ENCODE measurements at places on chromosomes 11 and 22. TPM values are rescaled to one million over a fixed set of nuclear protein-coding genes. Genes with fewer than 3 reads are reported as not detected.

GRCh38 chr11:104402812-104403521 lies 239.0 kb upstream of the PDGFD start:
- no peak for DNase-seq
- H3K27ac ChIP-seq: no peak overlapping the region
- H3K4me1 ChIP-seq: no peaks in the 10 kb centered on the region

- no peaks in the 10 kb centered on the region for H3K4me1 ChIP-seq
- no peak overlapping the region for H3K4me3 ChIP-seq
- H3K27me3 ChIP-seq: no peaks in the 10 kb centered on the region
- DNase-seq: no peak
Observed at GRCh38 chr11:8615291-8616032, 21.4 kb upstream of the STK33 start.

Gene ROBO4
- polyA plus RNA-seq: 9.8 TPM

Gene SHISAL1
- polyA plus RNA-seq: 0.87 TPM

DNA sequence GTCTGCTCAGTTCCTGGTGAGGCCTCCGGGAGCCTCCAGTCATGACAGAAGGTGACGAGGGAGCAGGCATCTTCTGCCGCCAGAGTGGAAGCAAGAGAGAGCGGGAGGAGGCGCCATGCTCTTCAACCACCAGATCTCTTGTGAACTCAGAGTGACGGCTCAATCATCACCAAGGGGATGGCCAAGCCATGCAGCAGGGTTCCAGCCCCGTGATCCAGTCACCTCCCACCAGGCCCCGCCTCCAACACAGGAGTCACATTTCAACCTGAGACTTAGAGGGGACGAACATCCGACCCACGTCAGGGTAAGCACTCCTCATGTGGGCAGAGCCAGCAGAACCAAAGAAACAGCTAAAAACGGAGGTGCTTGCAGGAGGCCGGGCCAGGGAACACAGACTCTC lies 1470.5 kb downstream of the BRD1 start:
- H3K4me1 ChIP-seq: no peaks in the 10 kb centered on the region
- no peak for DNase-seq
- no peak overlapping the region for H3K4me3 ChIP-seq
- no peaks in the 10 kb centered on the region for H3K36me3 ChIP-seq
- no peak overlapping the region for H3K27ac ChIP-seq
- peaks cover 9% of the 10 kb centered on the region for H3K27me3 ChIP-seq

- H3K27me3 ChIP-seq: no peaks in the 10 kb centered on the region
- no peak overlapping the region for H3K27ac ChIP-seq
- no peaks in the 10 kb centered on the region for H3K4me1 ChIP-seq
- no peak overlapping the region for H3K4me3 ChIP-seq
- H3K36me3 ChIP-seq: no peaks in the 10 kb centered on the region
- no peak for DNase-seq
Observed at GRCh38 chr11:69994810-69995209, 83.3 kb upstream of the ANO1 start.

- H3K36me3 ChIP-seq: peaks cover 98% of the 10 kb centered on the region
- no peaks in the 10 kb centered on the region for H3K4me1 ChIP-seq
- no peak overlapping the region for H3K4me3 ChIP-seq
- H3K27ac ChIP-seq: no peak overlapping the region
- no peaks in the 10 kb centered on the region for H3K27me3 ChIP-seq
- DNase-seq: no peak
Observed at GRCh38 chr11:129881570-129882170, 13.7 kb downstream of the NFRKB start.

Gene CCDC116
- 1.2 TPM for polyA plus RNA-seq

Gene IGLL1
- 0.26 TPM for polyA plus RNA-seq

Gene LINC01488
- not detected for polyA plus RNA-seq

- no peak for DNase-seq
- H3K4me3 ChIP-seq: no peak overlapping the region
- H3K4me1 ChIP-seq: no peaks in the 10 kb centered on the region
- H3K36me3 ChIP-seq: no peaks in the 10 kb centered on the region
- H3K27me3 ChIP-seq: no peaks in the 10 kb centered on the region
Observed at GRCh38 chr22:42371501-42371900, 60.7 kb downstream of the NFAM1 start.

DNA sequence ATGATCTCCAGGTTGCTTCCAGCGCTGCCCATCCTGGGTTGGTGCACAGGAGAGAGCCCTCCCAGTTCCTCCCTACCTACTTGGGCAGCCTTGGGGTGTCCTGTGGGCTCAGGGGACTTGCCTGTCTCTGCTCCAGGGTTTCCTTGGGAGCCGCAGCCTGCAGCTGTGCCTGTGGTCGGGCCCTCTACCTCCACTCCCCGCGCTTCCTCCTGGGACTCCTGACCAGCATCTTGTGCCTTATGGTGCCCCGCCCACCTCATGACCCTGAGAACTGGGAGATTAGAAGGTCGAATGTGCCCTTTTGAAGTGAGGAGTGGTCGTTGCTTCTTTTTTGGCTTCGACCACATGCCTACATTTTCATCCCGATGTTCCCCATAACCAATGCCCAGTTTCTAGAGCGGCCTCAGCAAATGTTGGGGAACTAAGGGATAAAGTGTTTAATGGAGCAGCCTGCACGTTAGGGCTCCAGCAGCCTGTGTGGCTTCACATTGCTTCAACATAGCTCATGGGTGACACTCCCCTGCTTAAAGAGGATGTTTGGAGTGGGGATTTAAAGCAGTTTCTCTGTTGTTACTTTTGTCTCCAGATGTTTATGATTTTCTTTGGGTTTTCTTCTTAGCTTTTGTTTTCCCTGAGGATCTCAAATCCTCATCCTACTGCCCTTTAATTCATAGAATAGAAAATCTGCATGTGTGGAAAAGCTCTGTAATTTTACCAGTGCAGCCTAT lies 248.8 kb downstream of the TBC1D22A start:
- no peak overlapping the region for H3K27ac ChIP-seq
- no peaks in the 10 kb centered on the region for H3K27me3 ChIP-seq
- no peak overlapping the region for H3K4me3 ChIP-seq

- no peaks in the 10 kb centered on the region for H3K27me3 ChIP-seq
- no peak for DNase-seq
- H3K4me1 ChIP-seq: peaks cover 16% of the 10 kb centered on the region
- H3K36me3 ChIP-seq: no peaks in the 10 kb centered on the region
- no peak overlapping the region for H3K4me3 ChIP-seq
Observed at GRCh38 chr11:6327806-6328205, 7.5 kb upstream of the CAVIN3 start.

GRCh38 chr11:69218946-69219720 lies 63.4 kb downstream of the SMIM38 start:
- no peaks in the 10 kb centered on the region for H3K4me1 ChIP-seq
- H3K4me3 ChIP-seq: no peak overlapping the region
- no peak for DNase-seq
- no peaks in the 10 kb centered on the region for H3K27me3 ChIP-seq
- no peak overlapping the region for H3K27ac ChIP-seq
- no peaks in the 10 kb centered on the region for H3K36me3 ChIP-seq
